ENCODE measurements at places on chromosomes 7 and 10.

DNA sequence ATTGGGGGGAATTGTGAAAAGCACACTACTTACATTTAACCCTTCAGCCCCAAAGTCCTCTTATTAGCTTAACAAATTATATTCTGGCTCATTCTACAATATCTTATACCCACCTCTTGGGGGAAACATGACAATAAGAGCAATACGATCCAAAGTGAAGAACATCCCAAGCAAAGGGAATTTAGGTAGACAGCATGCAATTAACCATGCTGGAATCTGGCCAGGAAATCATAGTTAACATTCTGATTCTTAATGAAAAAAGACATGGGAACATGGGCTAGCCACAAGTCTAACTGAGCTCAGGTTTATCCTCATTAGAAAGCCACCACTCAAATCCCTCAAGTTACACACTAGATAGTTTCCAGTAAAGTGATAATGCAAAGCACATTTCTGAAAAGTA lies 241.9 kb upstream of the SLC26A5 start:
- no peak for DNase-seq

DNA sequence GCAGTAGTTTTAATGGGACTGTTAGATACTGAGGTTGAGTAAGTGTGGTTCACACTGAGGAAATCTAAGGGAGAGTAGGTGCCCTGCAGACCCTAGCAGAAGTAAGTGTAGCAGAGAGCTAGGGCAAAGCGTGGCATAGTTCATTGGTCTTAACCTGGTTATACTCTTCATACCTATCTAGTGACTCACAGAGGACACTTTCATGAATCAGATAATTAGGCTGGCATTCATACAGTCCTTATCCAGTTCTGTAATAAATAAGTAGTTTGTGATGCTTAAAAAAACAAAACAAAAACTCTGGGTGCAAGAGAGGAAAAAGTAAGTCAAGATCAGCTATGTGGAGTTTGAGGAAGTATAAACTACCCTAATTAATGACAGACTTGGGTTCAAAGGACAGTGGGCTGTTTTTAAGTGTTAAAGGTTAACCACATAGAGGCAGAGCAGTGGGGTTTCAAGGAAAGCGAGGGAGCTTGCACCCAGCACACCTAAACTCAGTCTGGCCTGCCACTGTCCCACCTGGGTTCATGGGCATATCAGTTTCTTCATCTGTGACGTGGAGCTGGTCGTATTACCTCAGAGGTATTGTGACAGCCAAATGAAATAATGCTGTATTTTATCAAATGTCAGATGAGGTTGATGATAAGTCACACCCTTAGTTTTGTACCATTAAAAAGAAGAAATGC lies 27.1 kb downstream of the LMTK2 start:
- DNase-seq = no peak

DNA sequence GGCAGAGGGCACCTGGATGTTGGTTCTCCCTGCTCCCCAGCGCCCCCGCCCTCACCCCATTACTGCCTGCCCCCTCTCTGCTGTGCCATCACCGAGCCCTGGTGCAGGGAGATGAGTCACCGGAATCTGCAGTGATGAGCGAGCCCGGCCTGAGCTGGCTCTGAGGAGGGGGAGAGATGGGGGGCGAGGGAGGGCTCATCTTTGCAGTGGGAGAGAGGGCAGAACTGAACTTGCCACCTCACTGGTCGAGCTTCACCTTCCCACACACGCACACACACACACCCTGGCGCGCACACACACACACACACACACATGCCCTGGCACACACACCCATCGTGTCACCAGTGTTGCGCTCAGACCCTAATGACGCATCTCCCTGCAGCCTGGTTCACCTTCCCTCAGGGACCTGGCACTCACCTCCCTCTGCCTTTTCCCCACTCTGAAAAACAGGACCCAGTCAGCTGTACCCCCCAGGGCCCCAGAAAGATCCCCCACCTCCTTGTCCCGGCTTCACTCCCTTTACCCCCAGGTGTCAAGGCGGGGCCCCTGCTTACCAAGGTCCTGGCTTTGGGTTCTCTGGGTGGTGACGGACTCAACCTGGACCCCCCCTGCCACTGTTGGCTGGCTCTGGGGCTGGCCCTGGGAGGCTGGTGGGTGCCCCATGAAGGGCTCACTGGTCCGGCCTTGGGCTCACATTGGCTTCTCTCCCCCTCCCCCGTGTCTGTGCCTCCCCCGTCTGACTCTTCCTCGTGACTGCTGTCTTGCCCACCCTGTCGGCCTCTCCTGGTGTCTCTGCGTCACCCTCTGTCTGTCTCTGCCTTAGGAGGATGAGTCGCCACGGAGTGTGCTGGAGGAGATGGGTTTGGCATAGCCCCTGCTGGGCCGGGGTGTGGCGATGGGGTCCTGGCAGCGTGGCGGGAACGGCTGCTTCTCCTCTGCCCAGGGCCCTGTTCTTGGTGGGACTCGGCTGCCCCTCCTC lies 5.4 kb downstream of the VGF start:
- DNase-seq = no peak

- DNase-seq = no peak
Observed at GRCh38 chr10:123492016-123492415, 174.1 kb upstream of the GPR26 start.

DNA sequence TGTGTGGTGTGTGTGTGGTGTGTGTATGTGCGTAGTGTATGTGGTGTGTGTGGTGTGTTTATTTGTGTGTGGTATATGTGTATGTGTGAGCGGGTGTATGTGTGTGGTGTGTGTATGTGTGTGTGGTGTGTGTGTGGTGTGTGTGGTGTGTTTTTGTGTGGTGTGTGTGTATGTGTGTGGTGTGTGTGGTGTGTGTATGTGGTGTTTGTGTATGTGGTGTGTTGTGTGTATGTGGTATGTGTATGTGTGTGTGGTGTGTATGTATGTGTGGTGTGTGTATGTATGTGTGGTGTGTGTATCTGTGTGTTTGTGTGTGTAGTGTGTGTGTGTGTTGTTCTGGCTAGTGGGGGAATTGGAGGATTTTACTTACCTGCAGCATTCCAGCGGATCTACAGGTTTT lies 427.4 kb downstream of the PAXIP1 start:
- DNase-seq = no peak

DNA sequence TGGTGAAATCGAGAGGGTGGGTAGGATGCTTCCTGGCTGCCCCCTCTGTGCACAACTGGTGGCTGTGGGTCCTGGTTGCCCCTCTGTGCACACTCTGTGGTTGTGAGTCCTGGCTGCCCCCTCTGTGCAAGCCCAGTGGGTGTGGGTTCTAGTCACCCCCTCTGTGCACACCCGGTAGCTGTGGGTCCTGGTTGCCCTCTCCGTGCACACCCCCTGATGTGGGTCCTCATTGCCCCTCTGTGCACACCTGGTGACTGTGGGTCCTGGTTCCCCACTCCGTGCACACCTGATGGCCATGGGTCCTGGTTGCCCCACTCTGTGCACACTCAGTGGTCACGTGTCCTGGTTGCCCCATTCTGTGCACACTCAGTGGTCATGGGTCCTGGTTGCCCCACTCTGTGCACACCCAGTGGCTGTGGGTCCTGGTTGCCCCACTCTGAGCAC lies 20.3 kb upstream of the RET start:
- DNase-seq = no peak

DNA sequence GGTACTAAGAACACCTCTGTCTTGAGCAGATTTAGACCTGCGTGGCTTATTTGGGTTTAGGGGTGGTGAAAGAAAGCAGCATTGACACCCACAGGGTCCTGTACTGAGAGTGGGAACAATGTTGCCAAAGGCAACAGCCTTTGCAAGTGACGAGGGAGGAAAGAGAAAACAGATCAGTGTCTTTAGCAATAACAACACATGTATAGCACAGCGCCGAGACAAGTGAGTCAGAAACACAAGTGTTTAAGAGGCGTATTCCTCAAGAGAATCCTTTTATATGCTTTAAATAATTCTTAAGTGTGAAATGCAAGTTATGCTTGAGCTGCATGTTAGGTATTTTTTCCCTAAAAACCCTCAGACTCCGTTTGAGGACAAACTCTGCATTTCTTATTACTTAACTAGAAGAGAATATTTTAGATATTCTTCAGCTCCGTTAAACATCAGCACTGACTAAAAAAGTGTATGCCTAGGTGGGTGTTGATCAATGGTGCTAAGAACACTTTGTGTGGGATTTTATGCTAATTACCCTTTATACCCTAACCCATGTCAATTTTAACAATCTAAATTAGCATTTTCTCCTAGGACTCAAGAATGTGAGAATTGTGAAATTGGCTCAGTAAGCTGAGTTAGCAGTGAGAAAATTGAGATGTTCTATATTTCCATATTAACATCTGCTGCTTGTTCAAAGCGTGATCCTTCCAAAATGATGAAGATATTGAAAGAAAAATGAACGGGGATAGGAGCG lies 1095.4 kb upstream of the CELF2 start:
- DNase-seq = no peak

- DNase-seq = no peak
Observed at GRCh38 chr7:7352845-7353244, 170.5 kb downstream of the C1GALT1 start.

- no peak for DNase-seq
Observed at GRCh38 chr10:127971963-127972615, 65.2 kb downstream of the PTPRE start.

- peak; percentile 18 for DNase-seq
Observed at GRCh38 chr7:12211711-12212485, 804 bp downstream of the TMEM106B start.

- DNase-seq = no peak
Observed at GRCh38 chr7:75806560-75807307, 6.9 kb downstream of the CCL24 start.

GRCh38 chr10:52463826-52464225 lies 149.7 kb downstream of the DKK1 start:
- no peak for DNase-seq

DNA sequence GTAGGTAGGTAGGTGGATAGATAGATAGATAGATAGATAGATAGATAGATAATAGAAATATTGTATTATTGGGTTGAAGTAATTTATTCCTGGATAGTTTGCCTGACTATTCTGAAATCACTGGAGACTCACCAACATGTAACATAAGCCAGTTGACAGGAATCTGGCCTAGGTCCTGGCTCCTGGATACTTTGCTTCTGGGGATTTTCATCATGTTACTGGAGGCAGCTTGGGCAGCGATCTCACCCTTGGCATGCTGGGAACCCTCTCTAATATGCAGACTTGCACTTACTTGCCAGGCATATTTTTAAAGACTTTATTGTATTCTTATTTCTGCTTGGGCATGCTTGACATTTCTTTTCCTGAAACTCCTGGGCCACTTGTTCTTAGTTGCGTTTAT lies 709.1 kb upstream of the FZD8 start:
- no peak for DNase-seq

GRCh38 chr7:150383710-150384397 lies 4.7 kb downstream of the ZNF775 start:
- peak; percentile 97 for DNase-seq

GRCh38 chr7:116771640-116772039 lies 90.7 kb upstream of the CAPZA2 start:
- DNase-seq = no peak

- DNase-seq = peak; percentile 50
Observed at GRCh38 chr10:100996678-100997359, 2.8 kb upstream of the LZTS2 start.

GRCh38 chr7:42342381-42342780 lies 105.4 kb upstream of the GLI3 start:
- DNase-seq = no peak

DNA sequence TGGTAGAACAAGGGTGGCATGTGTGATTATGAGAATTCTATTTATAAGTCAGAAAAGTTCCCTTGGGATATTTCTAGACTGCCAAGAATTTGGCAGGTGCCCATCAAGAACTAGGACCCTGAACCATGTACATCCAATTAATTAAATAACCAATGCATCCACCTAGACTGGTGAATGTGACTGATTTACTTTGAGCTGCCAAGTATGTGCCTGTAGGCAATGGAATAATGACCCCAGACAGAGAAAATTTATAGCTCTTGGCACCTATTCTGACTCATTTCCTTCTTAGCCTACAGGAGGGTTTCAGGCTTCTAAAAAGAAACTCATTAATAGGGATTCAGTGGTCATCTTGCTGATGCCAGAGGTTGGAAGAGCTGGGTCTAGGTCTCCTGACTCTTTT lies 54.9 kb downstream of the KCNH2 start:
- no peak for DNase-seq

- DNase-seq = no peak
Observed at GRCh38 chr7:25408876-25409275, 180.6 kb upstream of the NPVF start.
